ENCODE measurements at places on chromosomes 12 and 14.

GRCh38 chr14:71452539-71452938 is 479.7 kb upstream of the RGS6 start:
- no peak for DNase-seq

DNA sequence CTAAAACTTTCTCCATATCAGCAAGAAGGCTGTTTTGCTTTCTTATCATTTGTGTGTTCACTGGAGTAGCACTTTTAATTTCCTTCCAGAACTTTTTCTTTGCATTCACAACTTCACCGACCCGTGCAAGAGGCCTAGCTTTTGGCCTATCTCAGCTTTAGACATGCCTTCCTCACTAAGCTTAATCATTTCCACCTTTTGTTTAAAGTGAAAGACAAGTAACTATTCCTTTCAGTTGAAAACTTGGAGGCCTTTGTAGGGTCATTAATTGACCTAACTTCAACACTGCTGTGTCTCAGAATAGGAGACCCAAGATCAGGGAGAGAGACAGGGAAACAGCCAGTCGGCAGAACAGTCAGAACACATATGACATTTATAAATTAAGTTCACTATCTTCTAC is 39.3 kb downstream of the BBS10 start:
- no peak for DNase-seq

GRCh38 chr12:24895612-24896011 is 53.3 kb downstream of the BCAT1 start:
- no peak for DNase-seq

- DNase-seq, result peak; percentile 78
These were observed 241.0 kb upstream of the ATP2B1 start for GRCh38 chr12:89949457-89950195.

DNA sequence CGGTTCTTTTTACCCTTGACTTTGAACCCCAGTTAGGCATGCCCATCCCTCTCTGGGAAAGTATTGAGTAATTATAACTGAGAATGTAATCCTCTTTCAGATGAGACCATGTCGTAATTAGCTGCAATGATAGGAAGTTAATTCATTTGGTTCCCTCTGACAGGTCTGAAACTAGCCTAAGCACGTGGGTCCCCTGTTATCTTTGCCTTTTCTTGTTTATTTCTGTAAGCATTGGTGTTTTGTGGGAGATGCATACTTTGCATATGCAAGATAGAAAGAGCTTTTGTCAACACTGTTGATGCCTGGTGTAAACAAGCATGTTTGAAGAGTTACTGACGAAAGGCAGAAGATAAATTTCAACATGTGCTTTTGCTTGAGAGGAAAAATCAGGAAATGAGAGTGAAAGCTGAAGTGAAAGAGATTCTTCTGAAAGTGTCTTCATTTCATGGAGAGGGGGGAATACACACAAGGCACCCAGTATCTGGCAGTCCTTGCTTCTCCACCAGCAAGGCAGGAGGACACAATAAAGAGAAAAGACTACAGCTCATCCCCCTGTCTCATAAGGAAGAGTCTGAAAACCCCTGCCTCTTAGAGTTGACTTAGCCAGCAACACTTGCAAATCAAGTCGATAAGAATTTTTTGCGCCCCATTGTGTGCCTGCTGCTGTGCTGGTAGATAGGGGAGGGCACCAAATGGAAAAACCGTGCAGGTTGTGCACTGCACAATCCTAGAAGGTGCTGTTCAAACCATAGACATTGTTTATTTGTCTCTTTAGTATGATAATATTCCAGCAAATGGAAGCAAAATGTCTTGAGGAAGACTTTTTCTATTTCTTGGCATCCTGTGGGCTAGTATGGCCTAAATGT is 77.8 kb downstream of the SLC24A4 start:
- no peak for DNase-seq

- no peak for DNase-seq
These were observed 65.5 kb upstream of the LHX5 start for GRCh38 chr12:113537046-113537750.

GRCh38 chr12:90954921-90955320 is at the start of gene CCER1:
Gene CCER1, minus strand, starts transcription at chr12:90955176. Its CDS starts 434 bp downstream, at chr12:90954742.
- no peak for DNase-seq

DNA sequence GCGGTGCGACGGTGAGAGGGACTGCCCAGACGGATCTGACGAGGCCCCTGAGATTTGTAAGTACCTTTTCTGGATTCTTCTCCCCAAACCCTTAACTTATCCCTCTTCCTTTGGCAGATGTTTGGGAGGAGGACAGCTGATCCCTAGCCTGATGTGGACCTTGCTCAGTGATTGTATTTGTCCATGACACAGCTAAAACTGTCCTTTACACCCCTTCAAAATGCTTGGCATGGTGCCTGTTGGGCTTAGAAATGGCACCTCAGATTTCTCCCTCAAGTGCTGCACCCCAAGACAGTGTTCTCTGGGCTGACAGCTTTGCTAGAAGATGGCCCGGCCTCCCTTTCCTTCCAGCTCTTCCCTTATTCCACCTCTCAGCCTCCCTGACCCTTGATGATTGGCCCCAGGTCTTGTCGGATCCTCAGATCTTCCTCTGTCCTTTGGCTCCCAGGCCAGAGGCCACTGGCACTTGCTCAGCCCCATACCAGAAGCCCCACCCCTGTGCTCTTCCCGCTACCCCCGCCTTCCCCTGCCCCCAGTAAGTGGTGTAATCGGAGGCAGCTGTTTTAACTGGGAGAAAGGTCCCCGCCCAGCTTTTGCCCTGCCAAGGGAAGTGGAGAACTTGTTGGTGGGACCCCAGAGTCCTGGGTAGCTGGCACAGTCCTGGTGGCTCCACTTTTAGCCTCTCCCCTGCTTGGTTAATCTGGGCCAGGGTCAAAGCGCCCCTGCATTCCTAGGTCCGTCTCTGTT is 8.7 kb downstream of the LRP1-AS start:
- DNase-seq, result no peak

- DNase-seq, result peak; percentile 32
These were observed 11.8 kb downstream of the COPS7A start for GRCh38 chr12:6735448-6736191.

GRCh38 chr12:100404769-100405407 is 48.0 kb downstream of the SLC17A8 start:
- no peak for DNase-seq

DNA sequence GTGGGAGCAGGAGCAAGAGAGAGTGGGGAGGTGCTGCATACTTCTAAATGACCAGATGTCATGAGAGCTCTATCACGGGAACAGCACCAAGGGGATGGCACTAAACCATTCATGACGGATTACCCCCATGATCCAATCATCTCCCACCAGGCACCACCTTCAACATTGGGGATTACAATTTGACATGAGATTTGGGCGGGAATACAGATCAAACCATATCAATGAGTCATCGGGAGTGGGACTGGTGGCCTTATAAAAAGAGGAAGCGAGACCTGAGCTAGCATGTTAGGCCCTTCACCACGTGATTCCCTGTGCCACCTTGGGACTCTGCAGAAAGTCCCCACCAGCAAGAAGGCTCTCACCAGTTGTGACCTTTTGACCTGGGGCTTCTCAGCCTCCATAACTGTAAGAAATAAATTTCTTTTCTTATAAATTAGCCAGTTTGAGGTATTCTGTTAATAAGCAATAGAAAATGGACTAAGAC is 28.7 kb downstream of the COX8C start:
- DNase-seq, result no peak

DNA sequence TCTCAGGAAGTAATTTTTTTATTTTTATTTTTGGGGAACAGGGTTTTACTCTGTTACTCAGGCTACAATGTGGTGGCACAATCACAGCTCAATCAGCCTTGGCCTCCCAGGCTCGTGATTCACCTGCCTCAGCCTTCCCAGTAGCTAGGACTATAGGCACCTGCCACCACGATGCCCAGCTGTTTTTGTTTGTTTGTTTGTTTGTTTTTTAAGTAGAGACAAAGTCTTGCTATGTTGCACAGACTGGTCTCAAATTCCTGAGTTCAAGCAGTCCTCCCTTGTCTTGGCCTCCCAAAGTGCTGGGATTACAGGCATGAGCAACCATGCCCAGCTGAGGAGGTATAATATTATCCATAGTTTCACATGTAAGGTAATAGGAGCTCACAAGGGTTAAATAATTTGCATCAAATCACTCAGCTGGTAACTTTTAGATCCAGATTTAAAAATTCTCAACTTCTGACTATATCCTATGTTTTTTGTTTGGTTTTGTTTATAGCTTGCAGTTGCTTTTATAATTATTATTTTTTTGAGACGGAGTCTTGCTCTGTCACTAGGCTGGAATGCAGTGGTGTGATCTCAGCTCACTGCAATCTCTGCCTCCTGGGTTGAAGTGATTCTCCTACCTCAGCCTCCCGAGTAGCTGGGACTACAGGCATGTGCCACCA is 629.3 kb downstream of the DIO2 start:
- DNase-seq, result no peak

DNA sequence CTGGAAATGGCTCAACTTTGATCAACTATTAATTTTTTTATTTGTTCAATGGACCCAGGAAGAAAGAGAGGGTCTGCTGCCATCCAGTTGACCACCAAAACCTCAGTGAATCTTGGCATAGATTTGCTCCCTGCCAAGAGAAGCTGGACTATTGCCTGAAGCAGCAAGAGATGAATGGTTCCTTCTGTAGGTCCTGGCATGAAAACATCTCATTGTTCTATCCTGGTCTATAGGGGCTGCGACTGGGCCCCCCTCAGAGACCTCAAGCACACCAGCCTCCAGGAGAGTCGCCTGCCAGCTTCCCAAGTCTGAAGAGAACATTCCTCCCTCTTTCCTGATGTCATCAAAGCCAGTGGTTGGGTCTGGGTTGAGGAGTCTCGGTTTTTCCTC is 204.9 kb downstream of the TMX1 start:
- no peak for DNase-seq

- no peak for DNase-seq
These were observed 42.9 kb downstream of the ITPK1 start for GRCh38 chr14:93072659-93073357.

- DNase-seq, result no peak
These were observed 74.5 kb downstream of the B4GALNT3 start for GRCh38 chr12:534216-534615.

DNA sequence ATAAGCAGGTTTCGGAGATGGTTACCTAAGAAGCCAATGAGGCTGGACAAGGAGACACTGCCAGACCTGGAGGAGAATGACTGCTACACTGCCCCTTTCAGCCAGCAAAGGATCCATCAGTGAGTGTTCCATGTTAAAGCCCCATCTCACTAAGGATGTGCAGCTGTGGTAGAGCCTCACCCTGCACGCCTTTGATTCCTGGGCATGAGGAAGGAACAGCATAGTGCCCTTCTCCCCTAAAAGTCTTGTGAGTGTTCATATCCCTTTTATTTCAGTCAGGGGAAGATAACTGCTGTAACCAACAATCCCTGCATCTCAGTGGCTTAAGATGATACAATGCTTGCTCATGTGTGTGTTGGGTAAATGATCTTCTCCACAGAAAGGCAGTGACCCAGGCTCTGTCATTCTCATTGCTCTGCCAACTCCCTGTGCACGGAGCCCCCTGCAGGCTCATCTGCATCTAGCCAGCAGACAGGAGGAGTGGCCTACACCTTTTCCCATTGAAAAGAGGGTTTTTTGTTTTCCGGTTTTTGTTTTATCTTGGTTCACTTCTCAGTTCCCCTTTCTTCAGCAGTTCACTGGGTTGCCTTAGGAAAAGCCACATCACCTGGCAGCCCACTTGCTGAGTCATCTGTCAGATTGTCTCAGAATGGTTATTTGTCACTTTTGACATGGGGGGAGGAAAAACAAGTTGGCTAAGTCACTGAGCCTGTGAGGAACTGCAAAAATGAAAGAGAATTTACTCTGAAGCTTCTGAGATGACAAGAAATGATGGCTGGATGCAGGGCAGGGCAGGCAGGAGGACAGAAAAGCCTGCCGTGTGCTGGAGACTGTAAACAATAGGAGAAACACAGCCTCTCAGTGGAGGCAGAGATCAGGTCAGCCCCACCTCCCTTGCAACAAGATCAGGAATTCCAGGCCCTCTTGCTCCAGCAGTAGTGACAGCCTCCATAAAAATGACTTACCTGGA is 193.3 kb downstream of the ANO4 start:
- DNase-seq, result peak; percentile 38

- DNase-seq, result peak; percentile 49
These were observed 125.7 kb downstream of the PHLDA1 start for GRCh38 chr12:75905922-75906321.

GRCh38 chr14:94213021-94213420 is 38.9 kb downstream of the PPP4R4 start:
- peak; percentile 48 for DNase-seq

- no peak for DNase-seq
These were observed 25.4 kb downstream of the CD9 start for GRCh38 chr12:6225630-6226001.

DNA sequence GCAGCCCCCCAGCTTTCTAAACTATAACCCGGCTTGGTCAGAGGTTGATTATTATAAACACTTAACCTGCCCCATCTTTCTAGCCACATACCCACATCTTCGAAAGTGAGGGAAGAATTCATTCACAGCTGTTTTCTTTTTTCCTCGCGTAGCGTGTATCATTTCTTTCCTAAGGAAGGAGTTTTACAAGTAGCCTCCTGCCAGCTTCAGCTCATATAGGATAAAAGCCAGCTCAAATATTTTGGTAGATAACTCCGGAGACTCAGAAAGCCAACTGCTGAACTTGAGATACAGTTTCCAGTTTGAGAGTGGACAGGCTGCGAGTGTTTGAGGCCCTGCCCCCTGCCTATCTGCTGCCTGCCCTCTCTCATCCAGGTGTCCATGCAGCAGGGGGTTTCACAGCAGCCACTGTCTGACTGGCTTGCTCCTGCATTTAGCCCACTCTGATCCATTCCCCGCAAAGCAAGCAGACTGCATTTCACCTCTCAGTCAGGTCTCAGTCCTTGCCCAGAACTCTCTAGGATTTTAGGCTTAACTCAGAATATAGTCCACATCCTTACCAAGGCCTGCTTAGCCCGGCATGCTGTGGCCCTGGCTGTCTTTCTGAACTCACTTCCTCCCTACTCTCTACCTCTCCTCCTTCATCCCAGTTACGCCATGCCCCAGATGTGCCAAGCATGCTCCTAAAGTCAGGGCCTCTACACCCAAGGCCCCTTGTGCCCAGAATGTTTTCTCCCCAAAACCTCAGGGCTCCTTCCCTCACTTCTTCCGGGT is 46.9 kb downstream of the EVL start:
- DNase-seq, result no peak

GRCh38 chr14:65834812-65835211 is 422.3 kb downstream of the FUT8 start:
- no peak for DNase-seq
